ENCODE measurements at places on chromosomes 13 and 19. TPM values are rescaled to one million over a fixed set of nuclear protein-coding genes. Genes with fewer than 3 reads are reported as not detected.

Gene GZMM
- total RNA-seq: not detected

Gene CACNA1A
- 0.13 TPM for total RNA-seq

Gene SPINT2
- 24.5 TPM for total RNA-seq

Gene CHAF1A
- total RNA-seq: 8.7 TPM

Gene SARS2
- 17.2 TPM for total RNA-seq

Gene KLK14
- total RNA-seq: not detected

Gene DAND5
- 0.26 TPM for total RNA-seq

Gene C19orf33
- total RNA-seq: 0.51 TPM

Data from dermis microvascular lymphatic vessel endothelial cell (primary cell).